ENCODE measurements at places on chromosomes 5 and 9.

- DNase-seq, result no peak
Measured at GRCh38 chr5:122559676-122560075, 215.2 kb upstream of the SNX2 start.

DNA sequence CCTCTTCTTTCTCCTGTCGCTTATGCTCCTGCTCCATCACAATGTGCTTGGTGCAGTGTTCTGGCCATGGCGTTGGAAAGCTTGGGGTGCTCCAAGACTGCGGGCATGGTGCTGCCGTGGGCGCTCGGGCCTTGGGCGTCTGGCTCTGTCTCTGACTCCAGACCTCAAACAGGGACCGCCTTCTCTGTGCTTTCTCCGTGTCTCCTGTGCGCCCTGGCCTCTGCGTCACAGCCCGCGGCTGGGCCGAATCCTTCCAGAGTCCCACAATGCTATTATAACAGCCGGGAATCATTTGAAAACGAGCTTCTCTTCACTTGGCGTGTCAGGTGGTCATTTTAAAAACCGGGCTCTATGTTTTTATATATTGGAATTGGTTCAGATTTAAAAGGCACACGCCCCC is 32.4 kb upstream of the PUM3 start:
- DNase-seq, result no peak

DNA sequence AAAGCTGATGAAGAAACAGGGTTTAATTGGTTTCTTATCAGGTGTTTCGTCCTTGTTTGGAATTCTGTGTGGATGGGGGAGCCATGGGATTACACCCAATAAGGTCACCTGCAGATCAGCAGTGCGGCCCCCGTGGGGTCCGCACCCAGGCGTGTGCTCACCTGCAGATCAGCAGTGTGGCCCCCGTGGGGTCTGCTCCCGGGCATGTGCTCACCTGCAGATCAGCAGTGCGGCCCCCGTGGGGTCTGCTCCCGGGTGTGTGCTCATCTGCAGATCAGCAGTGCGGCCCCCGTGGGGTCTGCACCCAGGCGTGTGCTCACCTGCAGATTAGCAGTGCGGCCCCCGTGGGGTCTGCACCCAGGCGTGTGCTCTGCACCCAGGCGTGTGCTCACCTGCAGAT is 41.7 kb upstream of the CEP72 start:
- DNase-seq, result no peak

- peak; percentile 68 for DNase-seq
Measured at GRCh38 chr5:16616536-16617273, at the start of gene RETREG1. RETREG1 (minus strand) TSS chr5:16616997; CDS start chr5:16616971, 26 bp downstream.

GRCh38 chr5:153952057-153952456 is 86.7 kb downstream of the FAM114A2 start:
- DNase-seq, result no peak
